Choroid plexus epithelial cell (primary cell): ENCODE measurements at places on chromosomes 6 and 20.

- no peak for DNase-seq
These were observed 236.0 kb upstream of the DEFB112 start for GRCh38 chr6:50285735-50286134.

DNA sequence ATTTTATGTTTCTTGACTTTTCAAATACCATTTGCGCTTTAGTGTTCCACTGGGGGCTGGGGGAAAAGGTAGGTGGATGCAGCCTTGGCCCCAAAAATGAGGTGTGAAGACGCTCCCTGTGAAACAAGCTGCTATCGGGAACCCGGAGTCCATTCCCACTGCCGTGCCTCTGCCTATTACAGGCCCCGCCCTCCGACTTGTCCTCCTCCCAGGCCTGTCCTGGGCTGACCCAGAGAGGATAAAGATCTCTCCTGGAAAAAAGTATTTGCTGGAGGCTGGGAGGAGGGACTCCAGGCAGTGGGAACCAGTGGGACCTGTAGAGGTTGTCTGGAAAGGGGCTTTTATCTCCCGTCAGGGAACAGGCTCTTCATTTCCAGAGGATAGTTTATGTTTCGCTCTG lies 215.0 kb downstream of the SLC24A3 start:
- DNase-seq = no peak

- DNase-seq = no peak
These were observed 291.0 kb upstream of the SULF2 start for GRCh38 chr20:48076247-48076646.

GRCh38 chr6:154012852-154013251 lies 26.2 kb upstream of the OPRM1 start:
- DNase-seq = no peak

DNA sequence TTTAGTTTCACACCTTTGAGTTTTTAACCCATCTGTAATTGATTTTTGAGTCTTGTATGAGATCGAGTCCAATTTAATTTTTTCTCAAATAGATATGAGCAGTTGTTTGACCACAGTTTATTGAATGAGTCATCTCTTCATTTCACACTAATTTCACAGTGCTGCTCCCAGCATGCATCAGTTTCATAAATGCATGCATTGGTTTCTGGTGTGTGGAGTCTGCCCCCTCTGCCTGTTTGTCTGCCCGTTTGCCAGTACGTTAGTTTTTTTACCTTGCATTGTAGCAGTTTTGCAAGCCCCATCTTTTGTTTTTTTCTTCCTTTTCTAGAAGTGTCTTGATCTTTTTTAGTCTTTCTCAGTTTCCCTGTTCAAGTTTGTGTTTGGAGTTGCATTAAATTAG lies 11.9 kb downstream of the SLX4IP start:
- DNase-seq = peak; percentile 83

DNA sequence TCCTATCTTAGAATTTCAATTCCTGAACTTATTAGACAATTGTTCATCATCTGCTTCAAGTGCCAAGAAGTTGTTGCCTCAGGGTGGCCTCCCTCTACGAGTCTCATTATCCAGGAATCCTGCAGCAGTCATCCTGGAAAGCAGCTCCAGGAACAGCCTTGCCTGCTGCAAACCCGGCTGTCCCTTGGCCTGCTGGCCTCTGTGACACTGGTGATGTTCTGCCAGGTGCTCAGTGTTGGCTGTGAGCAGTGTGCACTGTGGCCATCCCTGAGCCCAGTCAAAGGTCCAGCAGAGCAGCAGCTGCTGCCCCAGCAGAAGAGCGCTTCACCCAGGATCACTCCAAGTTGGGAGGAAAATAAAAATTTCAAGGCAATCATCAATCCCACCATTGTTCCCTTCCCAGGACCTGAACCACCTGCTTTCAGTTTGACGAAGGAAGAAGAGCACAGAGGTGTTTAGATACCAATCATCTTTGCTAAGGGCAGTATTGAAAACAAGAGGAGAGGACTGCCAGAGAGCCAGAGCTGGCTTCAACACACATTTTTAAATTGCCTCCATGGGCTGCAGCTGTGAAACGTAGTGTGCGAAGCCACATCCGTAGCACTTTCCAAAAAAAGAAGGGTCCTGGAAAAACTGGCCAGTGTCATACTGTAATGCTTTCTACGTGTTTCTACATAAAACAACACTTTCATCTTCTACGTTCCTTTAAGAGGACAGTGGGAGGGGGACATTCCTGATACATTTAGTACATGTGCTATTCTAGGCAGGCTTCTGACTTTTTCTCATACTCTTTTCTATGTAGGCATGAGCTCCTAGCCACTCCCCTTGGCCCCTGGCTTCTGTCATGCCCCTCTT lies 7.2 kb upstream of the FAM50B start:
- DNase-seq = peak; percentile 33

DNA sequence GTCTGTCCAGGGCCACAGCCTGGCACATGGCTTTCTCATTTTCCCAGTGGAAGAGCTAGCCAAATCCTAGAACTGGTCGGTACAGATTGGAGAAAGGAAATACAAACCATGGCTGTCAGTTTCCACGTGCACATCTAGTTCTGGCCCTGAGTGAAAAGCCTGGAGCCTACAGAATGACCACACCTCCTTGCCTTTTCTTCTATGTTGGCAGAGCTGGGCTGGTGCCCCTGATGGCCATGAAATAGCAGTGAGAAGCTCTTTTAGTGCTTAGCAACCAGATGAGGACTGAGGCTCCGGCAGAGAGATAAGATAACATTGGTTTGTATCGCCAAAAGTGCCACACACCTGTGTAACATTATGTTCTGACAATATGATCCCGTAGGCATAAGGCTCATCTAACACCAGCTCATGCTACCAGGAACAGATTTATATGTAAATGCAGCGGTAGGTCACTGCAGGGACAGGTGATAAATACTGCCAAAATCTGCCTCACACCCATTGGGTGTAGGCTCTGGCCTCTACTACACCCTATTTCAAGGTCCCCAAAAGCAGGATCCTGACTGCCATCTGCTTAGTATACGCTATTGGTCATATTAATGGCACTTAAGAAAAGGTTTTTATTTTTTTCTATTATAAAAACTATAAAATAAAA lies 39.9 kb upstream of the TBC1D7 start:
- no peak for DNase-seq

- DNase-seq = no peak
These were observed 124.5 kb downstream of the PHACTR3 start for GRCh38 chr20:59728722-59729430.

- no peak for DNase-seq
These were observed 94.8 kb downstream of the IPCEF1 start for GRCh38 chr6:154261688-154262397.

- peak; percentile 85 for DNase-seq
These were observed 17.3 kb upstream of the NT5E start for GRCh38 chr6:85432554-85432953.

DNA sequence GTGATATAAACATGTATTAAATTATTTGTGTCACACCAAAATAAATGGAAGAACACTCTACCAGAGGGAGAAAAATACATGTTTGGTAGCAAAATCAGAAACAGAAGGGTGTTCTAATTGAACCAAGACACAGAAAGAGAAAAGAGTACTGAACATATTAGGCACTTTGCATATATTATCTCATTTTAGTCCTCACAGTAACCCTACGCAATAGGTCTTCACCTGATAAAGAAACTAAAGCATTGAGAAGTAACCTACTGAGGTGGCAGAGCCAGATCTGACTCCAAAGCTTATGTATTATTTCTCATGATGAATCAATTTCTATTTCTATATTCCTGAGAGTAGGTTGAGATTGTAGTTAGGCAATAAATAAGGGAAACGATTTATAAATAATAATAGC lies 77.7 kb downstream of the FYN start:
- no peak for DNase-seq

DNA sequence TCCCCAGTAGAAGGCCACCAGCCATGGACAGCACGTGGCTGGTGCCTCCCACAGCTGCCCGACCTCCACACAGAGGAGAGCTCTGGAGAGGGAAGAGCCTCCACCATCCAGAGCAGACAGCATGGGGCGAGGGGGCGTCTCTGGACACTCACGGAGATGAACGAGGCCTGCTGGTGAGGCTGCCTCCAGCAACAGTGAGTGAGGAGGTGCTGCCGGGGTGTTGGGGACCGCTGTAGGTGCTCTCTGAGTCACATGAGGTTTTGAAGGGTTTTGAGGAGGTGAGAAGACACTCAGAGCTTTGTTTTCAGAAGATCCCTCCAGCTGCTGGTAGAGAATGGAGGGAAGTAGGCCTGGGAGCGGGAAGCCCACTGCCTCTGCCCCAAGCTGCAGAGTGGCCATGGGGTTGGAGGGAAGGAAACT lies 65.6 kb downstream of the THBS2 start:
- no peak for DNase-seq

DNA sequence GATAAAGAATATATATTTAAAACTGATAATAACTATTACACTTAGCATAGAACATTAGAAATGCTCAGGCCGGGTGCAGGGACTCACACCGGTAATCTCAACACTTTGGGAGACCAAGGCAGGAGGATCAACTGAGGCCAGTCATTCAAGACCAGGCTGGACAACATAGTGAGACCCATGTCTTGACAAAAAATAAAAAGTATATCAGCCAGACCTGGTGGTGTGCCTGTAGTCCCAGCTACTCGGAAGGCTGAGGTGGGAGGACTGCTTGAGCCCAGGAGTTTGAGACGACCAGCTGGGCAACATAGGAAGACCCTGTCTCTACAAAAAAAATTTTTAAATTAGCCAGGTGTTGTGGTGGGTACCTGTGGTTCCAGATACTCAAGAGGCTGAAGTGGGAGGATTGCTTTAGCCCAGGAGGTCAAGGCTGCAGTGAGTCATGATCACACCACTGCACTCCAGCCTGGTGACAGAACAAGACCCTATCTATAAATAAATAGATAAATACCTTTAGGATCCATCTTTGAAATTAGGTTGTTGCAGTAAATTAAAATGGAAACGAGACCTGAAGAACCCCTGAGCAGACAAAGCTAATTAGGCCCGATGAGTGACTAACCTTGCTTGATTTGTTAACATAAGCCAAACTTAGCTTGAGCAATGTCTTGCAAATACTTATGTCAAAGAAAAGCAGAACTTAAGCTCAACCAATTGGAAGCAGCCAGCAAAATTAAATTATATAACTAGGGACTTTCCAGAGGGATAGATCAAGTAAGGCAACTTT lies 75.8 kb upstream of the E2F3 start:
- peak; percentile 11 for DNase-seq

DNA sequence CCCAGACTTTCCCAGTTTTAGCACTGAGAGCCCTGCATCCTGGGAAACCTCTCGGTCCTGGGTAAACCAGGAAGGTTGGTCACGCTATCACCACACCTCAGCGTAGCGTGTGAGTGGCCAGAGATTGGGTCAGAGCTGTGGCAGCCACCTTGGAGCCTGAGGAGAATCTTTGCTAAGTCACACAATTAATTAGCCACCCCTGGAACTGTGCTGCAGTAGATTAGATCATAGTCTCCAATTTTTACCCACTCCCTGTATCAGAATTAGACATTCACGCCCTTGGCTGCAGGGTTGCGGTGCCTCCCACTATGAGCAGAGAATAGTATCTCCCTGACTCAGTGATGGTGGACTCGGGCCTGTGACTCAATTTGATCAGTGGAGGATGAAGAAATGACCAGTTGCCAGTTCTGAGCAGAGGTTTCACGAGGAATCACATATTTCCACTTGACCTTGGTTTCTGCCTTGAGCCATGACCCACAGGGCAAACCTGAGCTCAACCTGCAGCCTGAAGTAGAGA lies 6.0 kb upstream of the PTGIS start:
- no peak for DNase-seq

DNA sequence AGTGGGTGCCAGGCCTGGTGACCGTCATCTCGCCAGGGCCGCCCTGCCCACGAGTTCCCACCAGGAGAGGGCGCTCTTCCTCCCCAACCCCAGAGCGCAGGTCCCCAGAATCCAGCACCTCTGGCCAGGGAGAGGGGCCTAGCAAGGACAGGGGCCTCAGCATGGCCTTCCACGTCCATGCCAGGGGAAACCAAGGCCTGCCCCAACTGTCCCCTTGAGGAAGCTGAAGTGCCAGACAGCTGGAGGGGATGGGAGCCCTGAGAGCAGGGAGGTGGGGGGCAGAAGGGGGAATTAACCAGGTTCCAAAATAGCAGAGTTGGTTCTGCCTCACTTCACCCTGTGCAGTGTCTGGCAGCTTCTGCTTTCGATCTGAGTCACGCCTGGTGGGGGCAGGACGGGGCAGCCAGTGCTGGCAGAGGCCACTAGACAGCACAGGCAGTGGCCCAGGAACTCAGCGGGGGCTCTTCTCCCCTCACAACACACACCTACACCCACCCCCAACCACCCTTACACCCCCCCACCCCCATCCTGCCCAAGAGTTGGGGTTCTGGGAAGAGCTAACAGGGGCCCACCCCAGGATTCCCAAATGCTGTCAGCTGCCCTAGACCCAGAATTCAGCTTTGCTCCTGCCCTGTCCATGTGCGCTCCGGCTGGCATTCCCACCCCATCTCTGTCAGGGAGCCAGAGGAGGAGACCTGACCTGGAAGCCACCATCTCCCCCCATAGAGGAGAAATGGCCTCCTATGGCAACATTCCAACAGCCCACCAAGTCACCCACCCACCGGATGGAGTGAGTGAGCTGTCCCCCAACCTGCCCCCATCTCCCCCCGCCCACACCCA lies 29.2 kb downstream of the TFEB start:
- DNase-seq = peak; percentile 66

DNA sequence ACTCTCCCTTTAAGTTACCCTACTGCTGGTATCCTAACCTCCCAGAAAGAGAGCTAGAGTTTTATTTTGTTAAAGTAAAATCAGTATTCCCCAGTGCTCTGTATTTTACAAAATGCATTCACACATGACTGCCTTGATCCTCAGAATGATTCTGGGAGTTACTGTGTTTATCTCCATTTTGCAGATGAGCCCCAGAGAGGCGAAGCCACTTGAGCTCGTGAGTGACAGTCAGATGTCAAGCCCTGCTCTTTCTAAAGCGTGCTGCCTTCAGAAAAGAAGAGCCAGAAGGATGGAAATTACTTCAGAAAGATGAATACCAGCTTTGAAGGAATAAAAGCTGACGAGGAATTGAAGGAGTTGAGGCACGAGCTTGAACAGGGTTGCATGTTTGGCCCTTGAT lies 14.1 kb upstream of the OSER1 start:
- no peak for DNase-seq

GRCh38 chr20:4112481-4113421 lies 97.4 kb upstream of the RNF24 start:
- DNase-seq = peak; percentile 81

DNA sequence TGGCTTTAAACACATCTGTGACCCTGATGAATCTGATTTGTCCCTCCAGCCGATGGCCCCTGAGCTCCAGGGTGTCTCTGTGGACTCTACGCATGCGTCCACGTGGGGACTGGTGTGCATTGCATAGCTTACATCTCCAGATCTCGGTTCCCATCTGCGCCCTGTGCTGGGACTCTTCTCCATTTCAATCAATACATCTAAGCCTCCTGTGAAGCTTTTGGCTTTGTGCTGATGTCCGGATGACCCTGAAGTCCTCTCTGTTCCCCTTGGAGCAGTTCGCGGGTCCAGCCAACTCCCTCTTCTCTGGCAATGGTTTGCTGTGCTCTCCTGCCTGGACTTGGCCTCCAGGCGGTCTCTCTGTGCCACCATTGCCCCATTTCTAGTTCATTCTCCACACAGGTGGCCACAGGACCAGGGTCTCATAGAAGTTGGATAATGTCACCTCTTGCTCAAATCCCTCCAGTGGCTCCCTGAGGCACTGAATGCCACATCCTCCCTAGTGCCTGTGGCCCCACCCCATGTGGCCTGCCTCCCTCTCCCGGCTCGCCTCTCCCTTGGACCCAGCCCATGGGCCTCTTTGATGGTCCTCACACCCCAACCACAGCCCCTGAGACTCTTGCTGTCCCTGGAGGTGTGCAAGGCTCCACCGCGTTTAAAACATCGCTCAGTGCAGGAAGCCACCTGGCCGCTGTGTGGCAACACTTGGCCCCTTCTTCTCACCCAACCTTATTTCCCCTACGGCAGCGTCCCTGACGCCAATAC lies 155.4 kb downstream of the SYCP2 start:
- no peak for DNase-seq

- DNase-seq = no peak
These were observed 15.0 kb downstream of the CCN2 start for GRCh38 chr6:131936156-131936555.
